ENCODE measurements at places on chromosomes 6 and 20.

DNA sequence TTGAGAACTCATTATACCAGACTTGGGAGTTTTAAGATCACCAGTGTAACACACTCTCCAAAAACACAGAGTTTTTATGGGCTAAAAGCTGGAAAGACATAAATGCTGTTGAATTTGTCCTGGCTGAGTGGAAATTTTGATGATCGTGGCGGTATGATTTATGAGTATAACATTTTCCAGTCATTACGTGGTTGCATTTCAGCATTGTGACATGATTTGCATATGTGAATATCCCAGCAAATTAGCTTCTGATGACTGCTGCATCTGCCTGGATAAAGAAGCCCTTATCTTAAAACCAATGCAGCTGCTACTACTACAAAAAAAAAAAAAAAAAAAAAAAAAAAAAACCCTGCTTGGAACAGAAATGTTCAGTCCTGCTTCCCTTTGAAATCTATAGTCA, 850.9 kb downstream of the TFAP2A start:
- DNase-seq, result no peak

DNA sequence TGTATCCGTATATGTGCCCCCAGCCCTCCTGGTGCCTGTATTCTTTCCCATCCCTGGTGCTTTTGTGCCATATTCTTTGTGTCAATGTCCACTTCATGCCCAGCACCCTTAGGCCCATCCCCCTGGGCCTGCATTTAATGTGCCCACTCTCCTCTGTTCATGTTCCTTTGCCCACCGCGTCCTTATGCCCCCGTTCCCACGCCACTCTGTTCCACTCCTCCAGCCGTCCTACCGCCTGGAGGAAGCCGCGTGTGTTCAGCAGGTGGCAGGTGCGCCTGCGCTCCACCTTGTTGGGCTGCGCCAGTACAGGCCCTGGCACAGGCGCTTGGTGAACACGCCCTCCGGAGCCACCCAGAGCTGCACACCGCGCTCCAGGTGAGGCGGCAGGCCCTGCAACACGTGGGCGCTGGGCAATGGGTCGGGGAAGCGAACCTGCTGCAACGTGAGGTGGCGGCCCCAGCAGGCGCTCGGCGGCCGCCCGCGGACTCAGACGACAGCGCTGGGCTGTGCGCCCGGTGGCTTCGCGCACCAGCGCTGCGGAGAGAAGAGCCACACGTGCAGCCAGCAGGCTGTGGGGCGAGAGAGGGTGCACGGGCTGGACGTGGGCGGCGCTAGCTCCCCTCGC, 4.0 kb upstream of the FOXS1 start:
- DNase-seq, result no peak

GRCh38 chr20:53579581-53580375, 13.9 kb downstream of the ZNF217 start:
- DNase-seq, result no peak

- DNase-seq, result no peak
Measured at GRCh38 chr6:51600514-51600913, 486.9 kb downstream of the PKHD1 start.

DNA sequence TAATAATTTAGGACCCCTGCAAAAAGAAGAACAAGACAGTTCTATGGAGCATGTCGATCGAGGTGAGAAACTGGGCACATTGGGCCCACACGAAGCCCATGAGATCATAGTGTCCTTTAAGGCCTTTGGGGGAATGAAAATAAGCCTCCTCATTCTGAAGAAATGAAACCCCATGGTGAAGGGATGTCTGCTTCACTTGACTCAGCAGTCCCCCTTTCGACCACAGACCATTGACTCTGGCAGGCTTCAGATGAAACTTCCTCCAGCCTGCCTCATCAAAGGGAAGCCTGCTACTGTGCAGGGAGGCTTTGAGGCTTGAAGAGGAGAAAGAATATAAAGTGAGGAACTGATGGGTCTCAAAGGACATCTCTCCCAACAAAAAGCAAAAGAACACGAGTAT, 144.2 kb upstream of the FBXL4 start:
- no peak for DNase-seq

Measured in stimulated activated CD4-positive, alpha-beta T cell treated with anti-CD3 and anti-CD28 coated beads, Interleukin-1b, Interleukin-23, amount 100 ng/mL, for 1 hour (primary cell).